C1 segment of cervical spinal cord (tissue), 14 donors: ENCODE measurements at places on chromosomes 7 and 10.

DNA sequence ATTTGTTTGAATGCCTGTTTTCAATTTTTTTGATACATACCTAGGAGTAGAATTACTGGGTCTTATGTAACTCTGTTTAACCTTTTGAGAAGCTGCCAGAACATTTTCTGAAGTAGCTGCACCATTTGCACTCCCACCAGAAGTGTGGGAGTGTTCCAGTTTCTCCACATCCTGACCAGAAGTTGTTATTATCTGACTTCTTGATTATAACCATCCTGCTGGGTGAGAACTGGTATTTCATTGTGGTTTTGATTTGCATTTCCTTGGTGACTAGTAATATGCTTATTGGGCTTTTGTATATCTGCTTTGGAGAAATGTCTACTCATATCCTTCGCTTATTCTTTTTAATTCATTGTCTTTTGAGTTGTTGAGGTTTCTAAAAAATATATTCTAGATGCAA, 117.2 kb upstream of the GLCCI1 start:
- DNase-seq = no peak

DNA sequence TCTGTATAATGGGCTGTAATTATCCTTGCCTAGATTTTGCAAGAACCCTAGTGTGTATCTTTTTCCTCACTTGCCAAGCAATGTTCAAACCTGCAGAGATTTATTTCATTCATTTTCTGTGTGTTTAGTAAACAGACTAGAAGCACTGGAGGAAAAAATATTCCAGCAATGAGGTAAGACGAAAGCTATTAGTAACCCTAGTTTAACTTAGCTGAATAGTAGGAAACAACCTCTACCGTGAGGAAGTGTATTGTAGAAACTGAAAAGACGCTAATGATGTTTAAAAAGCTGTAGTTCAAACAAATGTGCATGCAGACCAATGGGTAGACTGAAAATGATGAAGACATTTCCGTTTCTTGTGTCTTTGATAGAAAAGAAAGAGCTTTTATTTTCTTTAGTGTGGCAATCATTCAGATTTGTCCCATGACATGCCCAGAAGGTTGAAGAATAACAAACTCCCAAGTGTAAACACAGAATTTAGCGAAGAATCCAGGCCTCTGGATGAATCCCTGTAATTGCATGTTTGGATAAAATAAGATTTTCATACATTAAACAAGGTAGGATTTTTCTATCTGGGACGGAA, 20.7 kb downstream of the CAV1 start:
- DNase-seq = no peak

- no peak for DNase-seq
Measured at GRCh38 chr10:123554656-123555055, 111.5 kb upstream of the GPR26 start.

DNA sequence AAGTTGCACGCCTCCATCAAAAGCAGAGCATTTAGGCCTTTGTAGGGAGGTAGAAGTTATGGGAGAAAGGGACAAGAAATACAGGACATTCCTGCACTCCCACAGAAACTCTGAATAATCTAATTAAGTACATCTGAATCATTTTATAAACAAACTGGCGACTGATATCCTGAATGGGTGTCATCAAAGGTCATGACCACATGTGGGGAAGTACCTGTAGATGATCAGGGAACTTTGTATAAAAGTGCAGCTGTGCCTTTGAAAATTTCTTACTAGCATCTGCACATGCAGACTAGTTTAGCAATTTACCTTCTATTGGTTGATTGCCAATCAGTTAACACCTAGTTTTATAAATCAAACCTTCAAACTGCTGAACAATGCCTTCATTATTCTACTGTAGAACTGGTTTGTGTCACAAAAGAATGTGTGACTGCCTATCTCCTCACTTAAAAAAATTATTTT, 17.1 kb downstream of the STEAP4 start:
- DNase-seq = no peak

DNA sequence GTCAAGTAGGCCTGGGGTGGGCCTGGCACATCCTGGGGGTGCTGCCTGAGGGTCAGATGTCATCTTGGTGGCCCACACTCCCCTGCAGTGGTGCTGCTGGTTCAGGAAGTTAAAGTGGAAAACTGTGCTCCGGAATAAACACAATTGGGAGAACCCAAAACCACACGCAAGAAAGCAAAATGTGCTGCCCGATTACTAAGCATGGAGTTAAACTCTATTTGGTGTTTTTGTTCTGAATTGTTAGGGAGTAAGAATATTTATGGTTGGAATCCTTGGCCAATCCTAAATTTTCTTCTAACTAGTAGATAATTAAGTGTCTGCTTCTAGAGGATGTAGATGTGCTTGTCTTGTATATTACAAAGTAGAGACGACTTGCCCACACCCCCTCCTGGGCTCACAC, 131.4 kb downstream of the MGMT start:
- no peak for DNase-seq

DNA sequence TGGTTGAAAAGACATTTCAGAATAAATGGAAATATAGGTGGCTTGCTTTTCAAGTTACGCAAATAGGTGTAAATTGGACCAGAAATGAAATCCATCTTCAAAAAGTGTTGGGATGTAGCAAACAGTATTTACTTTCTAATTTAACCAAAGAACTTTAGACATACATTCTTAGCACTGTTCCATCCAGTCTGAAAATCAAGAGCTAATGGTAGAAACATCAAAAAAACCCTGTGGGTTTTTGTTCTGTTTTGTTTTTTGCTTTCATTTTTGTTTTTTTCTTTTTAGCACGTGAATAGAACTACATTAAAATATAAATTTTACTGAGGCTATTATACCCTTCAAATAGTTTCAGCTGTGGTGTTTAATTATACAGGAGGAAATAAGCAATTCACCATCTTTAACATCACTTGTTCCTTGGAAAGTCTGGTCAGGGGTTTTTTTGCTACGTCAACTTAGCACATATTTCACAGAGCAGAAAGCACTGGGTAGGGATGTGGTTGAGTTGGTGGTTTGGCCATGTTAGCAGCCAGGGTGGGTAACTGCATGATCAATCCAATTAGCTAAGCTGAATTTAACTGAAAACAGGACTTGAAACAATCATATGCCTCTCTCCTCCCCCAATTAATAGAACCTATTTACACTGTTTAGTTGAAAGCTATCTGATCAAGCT, 275.4 kb upstream of the PFKP start:
- DNase-seq = no peak

DNA sequence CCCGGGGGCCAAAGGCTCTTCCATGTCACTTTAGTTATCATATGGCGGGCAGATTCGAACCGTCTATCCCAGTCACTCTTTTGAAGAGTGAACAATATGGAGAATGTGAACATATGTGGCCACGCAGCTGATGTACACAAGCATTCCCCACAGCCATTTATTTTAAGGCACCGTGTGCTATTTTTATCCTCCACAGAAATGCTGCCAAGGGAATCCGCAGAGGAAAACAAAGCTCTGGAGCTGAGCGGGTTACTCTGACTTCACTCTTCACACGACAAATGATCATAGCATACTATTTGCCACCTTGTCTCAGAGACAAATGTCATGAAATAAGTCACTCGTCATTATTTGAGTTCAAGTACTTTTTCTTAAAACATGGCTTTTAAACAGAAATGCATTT, 100.3 kb downstream of the CTBP2 start:
- no peak for DNase-seq

DNA sequence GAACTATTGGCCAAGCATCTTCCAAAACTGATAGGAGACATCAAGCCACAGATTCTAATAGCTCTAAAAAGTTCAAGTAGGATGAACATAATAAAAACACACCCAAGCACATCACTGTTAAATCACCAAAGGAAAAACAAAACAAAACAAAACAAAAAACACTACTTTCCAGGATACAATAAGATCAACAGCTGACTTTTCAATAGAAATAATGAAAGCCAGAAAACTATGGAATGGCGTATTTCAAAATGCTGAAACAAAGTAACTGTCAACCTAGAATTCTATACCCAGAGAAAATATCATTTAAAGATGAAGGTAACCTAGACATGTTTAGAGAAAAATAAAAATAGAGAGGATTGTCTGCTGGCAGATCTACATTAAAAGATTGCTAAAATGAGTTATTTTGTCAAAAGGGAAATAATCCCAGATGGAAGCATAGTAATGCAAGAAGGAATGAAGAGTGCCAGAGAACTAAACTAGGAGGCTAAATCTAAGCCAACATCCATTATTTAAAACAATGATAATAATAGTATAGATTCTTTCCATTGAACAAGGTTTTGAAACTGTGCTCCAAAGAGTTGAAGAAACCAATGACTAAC, 13.9 kb downstream of the TUBAL3 start:
- DNase-seq = no peak

- no peak for DNase-seq
Measured at GRCh38 chr7:112036071-112036470, 170.1 kb downstream of the DOCK4 start.

GRCh38 chr10:119414081-119414611, 128.4 kb downstream of the RGS10 start:
- no peak for DNase-seq

- no peak for DNase-seq
Measured at GRCh38 chr10:19848226-19848985, 32.2 kb downstream of the PLXDC2 start.

DNA sequence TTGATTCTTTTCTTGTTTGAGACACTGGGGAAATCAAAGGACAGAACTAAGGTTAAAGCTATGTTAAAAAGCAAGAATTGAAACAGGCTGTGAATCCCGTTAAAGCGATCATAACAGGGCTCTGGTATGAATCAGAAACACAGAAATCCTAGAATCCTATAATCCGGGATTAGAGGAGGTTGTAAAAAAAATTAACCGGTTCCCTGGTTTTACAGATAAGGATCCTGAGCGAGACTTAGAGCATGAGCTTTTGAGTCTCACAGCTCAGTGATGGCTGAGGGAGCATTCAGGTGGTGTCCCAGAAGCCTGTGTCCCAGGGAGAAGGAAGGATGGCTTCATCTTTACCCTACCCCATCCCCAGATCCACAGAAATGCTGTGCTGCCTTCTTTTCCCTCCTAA, 461.3 kb downstream of the PAXIP1 start:
- no peak for DNase-seq

GRCh38 chr7:82244947-82245517, 198.5 kb downstream of the CACNA2D1 start:
- no peak for DNase-seq

DNA sequence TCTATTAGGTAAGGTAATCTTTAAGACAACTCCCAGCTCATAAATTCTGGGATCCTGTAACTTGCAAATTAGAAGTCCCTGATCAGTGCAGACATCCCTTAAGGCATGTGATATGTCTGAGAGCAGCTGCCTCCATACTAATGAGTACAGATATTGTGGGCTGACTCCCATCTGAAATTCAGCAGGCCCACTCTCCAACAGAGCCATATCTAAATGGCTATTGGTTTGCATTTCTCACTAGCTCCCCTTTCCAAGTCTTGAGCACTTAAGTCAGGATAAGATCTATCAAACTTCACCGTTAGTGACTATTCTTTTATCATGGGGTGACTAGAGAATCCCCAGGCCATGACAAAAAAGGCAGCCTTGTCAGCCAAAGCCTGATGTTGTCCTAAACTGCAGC, 785.4 kb downstream of the IPMK start:
- DNase-seq = no peak

GRCh38 chr10:111598433-111599059, 521.7 kb downstream of the ADRA2A start:
- peak; percentile 24 for DNase-seq

- no peak for DNase-seq
Measured at GRCh38 chr10:14498326-14498725, 167.6 kb upstream of the FRMD4A start.

DNA sequence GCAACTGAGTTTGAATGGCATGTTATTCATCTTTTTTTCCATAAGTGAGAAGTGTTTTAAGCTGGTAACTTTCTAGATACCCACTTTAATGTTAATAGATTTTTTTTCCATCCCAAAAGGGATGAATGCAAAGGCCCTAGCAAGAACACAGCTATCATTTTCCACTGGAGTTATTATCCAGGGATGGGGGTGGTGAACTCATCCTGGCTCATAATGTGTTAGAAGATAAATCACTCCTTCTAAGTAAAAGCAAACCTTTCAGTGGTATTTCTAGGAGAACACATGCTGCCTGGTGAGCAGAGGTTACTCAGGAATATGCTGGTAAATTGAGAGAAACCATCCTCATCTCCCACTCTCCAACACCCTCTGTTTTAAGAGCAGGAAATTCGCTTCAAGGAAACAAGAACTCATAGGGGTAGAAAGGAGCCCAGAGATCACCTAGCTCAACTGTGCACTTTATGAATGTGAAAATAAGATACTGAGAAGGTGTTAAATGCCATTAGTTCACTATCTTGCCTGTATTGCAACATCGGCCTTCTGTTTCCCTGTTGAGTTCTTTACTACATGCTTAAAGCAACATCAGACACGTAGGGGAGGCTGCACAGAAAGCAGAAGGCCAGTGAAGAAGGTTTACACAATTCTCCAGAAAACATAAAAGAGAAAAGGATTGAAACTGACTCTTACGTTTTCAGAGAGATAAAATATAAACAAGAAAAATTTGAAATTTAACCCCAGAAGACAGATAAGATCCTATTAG, 264.0 kb upstream of the PRKCQ start:
- DNase-seq = no peak

DNA sequence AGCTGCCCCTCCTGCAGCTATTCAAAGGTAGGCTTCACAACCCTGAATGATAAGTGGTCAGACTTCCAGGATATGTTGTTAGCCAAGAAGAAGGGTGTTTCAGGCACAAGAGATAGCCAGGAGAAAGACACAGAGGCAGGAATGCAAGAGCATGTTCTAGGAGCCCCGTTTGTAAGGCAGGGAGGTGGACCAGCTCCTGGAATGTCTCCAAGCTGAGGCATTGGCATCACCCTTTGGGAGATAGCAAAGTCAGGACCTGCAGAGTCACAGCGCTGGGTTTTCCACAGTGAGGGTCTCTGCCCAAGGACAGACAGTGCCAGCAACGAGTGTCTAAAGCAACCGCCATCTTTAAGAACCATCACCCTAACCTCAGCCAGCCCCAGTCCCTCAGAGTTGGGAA, 484.5 kb upstream of the ZMIZ1 start:
- no peak for DNase-seq

DNA sequence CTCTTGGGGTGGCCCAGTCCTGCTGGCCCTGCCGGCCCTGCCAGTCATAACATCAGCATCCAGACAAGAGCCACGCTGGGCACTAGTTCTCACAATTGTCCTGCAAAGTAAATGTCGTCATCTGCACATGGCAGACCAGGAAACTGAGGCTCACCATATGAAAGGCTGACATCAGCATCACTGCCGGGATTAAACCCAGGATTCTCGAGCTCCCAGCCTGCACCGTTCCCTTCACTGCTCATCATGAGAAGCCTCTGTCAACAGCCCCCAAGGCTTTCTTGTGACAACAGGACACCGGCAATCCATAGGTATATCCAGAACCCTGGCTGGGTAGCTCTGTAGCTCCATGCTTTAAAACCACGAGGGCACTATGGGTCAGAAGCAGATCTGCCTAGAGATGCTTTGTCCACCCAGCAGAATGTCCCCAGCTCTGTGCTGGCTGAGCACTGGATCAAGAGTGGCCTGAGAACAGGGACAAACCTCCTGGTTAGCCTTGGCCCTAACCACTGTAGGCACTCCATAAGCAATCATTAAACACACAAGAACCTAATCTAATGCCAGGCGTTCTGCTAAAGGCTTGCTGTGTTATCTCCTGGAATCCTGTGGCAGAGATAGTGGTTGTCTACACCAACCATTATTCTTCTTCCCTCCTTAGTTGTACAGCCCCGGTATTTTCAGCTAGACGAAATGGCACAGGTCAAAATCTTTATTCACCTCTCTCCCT, 41.2 kb upstream of the C10orf71 start:
- DNase-seq = no peak

- no peak for DNase-seq
Measured at GRCh38 chr7:33692956-33693355, 212.4 kb upstream of the BMPER start.

GRCh38 chr10:47277352-47278151, 22.4 kb upstream of the GDF10 start:
- no peak for DNase-seq

GRCh38 chr10:51852297-51852696, 152.9 kb upstream of the CSTF2T start:
- DNase-seq = no peak
